ENCODE measurements at places on chromosomes 6 and 20.

DNA sequence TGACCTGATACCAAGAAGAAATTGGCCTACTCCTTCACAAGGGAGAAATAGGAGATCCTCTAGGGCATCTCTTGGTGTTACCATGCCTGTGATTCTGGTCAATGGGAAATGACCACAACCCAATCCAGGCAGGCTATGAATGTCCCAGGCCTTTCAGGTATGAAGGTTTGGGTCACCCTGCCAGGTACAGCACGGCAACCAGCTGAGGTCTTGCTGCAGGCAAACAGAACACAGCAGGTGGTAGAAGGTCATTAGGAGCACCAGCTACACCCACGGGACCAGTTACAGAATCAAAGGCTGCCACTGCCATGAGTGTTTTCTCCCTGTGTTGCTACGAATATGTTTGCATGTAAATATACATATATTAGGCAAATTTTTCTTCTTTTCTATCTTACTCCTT lies 202.3 kb downstream of the ERMARD start:
- DNase-seq, result no peak

GRCh38 chr6:13190376-13190775 lies 138.0 kb downstream of the TBC1D7 start:
- no peak for DNase-seq

DNA sequence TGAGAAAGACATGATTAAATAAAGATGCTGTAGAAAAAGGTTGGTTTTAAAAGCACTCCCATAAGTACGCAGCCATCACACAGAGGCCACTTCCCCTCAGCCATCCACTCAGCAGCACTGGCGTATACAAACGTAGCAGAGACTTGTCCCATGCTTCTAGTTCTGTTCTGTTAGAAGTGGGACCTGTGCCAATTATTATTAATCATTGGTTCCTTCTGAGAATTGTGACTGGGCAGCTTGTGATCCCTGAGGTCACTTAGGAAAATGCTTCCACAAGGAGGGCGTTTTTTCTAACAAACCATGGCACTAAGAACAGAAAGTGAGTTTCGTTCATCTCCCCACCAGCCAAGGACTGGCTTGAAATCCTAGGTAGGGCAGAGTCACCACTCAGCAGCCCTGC lies 53.9 kb downstream of the FAM120B start:
- no peak for DNase-seq

- no peak for DNase-seq
Measured at GRCh38 chr20:13676682-13677081, 38.0 kb upstream of the TASP1 start.
